ENCODE measurements at places on chromosomes 13 and 19.

DNA sequence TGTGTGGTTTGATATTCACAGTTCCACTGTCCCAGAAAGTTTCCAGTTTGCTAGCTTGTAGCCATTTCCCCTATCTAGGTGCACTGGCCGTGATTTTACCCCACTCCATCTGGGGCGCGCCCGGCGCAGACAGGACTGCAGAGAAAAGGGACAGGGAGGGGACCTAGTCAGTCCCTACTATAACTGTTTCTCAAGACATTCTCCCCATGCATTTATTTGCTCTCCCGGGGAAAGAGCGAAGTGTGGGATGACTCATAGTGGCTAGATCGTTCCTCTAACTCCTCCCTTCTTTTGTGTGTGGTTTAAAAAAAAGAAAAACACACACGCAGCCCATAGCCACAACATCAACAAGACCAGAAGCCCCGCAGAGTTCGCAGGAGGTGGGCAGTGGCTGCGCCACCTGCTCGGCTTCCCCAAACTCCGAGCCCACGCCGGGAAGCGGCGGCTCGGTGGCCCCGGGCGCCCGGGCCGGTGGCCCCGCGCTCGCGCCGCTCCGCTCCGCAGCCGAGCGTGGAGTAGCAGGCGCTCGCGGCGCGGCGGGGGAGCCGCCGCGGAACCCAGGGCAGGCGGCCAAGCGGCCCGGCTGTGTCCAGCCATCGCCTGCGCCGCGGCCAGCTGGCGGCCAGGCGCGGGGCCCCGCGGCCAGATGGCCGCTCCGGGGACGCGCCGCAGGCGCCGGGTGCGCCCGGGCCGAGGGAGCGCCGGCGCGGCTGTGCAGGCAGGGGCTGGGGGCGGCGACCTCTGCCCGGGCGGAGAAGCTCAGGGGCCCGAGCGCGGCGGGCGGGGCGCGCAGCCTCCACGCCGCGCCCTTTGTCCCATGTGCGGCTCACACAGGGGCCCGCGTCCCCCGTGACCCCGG lies 653 bp downstream of the TMTC4 start:
- peak; percentile 81 for DNase-seq

GRCh38 chr13:61252213-61252612 lies 163.4 kb downstream of the PCDH20 start:
- no peak for DNase-seq

DNA sequence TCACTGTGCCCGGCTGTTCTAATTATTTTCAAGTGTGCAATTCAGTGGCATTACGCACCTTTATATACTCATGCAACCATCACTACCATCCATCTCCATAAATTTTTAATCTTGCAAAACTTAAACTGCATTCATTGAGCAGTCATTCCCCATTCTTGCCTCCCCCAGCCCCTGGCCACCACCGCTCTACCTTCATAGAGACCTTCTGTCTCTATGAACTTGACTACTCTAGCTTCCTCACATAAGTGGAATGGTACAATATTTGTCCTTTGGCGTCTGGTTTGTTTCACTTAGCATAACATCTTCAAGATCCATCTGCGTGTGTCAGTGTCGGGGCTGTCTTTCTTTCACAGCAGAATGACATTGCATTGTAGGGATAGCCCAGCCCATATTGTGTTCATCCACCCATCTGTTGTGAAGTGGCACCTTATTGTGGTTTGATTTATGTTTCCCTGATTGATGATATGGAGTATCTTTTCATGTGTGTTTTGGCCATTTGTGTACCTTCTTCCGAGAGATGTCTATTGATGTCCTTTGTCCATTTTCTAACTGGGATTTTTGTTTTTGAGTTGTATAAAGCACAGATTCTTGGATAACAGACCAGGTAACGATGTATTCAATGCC lies 64.8 kb upstream of the FLT1 start:
- DNase-seq = no peak

- no peak for DNase-seq
Observed at GRCh38 chr13:100149389-100149788, 60.5 kb downstream of the PCCA start.

GRCh38 chr13:111422348-111422747 lies 101.9 kb downstream of the TEX29 start:
- DNase-seq = no peak

DNA sequence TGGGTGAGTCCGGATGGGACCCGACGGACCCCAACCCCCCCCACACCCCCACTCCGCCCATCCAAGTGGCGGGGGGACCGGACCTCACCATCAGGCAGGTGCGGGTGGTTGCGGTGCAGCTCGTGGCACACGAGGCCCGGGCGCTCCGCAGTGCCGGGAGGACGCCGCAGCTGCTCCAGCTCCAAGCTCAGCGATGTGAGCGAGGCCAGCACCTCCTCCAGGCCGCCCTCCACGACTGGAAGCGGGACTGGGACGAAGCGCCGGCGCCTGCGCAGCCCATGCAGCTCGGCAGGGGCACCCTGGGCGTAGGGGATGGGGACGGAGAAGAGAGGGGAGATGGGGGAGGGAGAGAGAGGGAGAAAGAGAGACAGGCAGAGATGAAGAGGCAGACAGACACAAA lies 30.1 kb upstream of the OLFM2 start:
- no peak for DNase-seq

GRCh38 chr13:40272776-40273139 lies 393.7 kb downstream of the FOXO1 start:
- no peak for DNase-seq

DNA sequence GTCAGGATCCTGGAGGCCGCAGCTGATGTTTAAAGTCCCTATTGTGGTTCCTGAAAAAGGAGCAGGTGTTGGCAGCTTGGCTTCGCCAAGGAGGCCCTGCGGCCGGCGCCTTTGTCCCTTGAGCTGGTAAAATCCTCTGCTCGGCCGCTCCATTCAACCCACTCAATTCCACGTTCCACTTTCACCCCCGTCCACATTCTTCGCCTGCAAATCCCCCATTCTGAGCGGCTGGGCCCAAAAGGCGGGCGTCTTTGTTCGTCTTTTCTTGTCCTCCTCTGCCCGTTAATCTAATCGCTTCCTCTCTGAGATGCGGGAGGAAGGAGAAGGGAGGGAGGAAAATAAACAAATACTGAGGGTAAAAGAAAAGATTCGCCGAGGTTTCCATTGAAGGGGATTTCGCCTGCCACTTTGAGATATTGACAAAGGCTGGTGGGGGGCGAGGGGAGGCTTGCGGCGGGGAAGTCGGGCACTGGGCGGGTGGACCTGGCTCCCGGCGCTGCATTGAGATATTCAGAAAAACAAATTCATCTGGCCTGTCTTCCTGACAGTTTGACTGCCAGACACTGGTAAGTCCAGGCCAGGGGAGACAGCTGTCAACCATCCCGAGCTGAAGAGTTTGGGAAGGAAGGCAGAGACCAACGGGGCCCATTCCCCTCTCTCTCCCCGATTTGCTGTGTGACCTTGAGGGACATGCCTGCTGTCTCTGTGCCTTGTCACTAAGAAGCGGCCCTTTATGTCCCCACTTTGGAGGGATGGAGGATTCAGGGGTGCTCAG lies 37.6 kb downstream of the ZNRF4 start:
- no peak for DNase-seq

DNA sequence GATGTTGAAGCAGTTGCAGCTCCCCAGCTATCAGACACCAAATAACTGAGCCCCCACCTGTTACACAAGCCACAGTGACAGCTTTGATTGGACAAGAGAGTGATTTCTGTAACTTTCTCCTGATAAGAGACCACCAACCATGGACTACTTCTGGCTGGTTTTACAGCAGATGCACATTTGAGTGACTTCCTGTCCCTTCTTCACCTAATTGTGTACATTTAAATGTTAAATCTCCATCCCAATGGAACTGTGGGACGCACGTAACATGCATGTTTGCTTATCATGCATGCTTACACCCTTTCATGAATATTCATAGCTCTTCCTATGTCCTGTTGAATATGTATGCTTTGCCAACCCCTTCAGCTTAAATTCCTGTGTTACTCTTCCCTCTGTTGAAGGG lies 6.0 kb upstream of the TNFSF11 start:
- no peak for DNase-seq

DNA sequence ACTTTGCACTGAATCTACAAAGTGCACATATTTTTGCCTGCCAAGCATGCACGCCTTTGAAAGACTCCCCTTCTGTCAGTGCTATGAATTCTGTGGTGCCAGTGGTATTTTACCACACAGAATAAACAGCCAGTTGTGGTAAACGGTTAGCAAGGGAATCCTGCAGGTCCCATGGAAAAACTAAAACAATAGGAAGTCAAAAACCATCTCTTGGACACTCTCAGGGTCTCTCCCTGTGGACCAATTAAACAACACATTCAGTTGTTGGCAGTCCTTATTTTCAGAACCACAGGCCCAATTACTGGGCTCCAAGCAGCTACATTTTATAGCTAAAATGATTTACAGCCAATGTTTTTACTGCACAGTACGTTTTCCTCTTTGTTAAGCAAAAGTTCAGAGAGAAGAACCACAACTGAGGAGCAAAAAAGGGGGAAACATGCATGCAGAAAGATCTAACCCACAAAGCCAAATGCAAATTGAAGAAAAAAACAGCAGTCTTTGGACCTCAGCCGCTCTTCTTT lies 116.9 kb downstream of the KCTD12 start:
- no peak for DNase-seq

DNA sequence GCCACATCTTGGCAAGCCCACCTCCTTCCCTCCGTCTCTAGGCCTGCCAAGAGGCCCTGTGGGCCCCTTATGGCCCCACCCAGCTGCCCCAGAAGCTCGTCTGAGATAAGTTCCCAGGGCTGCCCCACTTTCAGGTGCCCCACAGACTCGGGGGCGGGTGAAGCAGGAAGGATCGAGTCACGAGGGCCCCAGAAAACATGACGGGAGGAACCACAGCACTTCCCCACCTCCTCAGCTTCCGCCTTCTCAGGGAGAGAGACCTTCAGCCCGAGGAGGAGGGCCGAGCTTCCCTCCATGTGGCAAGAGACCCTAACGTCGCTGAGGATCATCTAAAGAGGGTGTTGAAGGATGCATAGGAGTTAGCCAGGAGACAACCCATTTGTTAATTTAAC lies 4.5 kb upstream of the IL12RB1 start:
- DNase-seq = no peak

DNA sequence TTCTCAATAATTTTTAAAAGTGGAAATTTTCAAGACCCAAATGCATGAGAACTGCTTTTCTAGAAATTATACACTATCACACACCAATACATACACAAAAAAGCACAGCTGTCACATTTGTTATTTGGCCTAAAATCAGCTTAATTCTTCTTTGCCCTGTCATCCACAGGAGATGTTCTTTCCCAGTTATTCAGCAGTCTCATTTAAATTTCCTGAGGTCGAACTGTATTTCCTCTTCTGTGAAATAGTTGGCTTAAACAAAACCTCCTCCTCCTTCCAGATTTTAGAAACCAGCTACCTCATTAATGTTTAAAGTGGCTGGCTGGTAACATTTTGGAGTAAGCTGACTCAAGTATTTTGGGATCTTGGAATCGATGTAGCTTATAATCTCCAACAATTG lies 39.1 kb downstream of the SMAD9 start:
- DNase-seq = no peak

- no peak for DNase-seq
Observed at GRCh38 chr19:7993560-7993959, 11.9 kb downstream of the ELAVL1 start.

GRCh38 chr19:13082192-13083007 lies 20.3 kb downstream of the LYL1 start:
- DNase-seq = peak; percentile 45

DNA sequence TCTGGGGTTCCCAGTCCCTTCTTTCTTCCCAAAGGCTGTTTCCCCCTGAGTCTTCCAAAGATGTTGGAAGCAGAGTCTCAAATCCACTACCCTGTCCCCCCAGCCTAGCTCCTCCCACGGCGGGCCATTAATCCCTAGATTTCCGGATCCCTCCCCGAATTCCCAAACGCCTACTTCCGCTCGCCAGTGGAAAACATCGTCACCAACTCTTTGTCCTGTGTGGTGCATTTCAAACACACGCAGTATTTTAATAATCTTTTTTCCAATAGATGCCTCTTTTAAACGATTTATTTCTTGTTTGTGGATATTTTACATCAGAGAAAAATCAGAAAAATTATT lies 610 bp downstream of the ZNF791 start:
- peak; percentile 58 for DNase-seq

- DNase-seq = no peak
Observed at GRCh38 chr19:43545981-43546380, 13.0 kb downstream of the ZNF575 start.

DNA sequence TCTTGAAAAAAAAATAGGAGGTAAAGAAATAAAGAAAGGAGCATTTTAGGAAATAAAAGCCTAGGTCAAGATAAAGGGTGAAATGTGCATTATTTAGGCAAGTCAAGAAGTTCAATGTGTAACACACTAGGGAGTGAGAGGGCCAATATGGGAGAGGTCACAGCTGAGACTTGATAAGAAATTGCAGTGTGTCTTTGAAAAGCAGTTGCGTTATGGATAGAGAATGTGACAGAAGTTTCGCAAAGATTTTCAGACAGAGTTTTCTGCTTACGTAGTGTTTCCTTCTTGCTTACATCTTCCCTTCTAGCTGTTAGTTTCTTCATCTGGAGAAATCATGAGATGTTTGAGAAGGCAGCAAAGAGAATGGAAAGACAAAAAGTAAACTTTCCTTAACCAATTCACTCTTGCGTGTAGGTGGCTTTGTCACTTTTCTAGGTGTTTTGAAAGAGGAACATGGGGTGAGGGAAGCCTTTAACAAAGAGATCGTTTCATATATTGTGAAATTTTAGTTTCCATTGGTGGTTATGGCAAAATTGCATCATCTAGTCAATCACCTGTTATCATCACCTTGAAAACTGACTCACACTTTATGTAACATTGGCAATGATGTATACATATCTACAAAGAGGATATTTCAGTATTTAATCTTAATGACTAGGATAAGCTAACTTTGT lies 975.5 kb downstream of the OLFM4 start:
- DNase-seq = no peak

- no peak for DNase-seq
Observed at GRCh38 chr19:36125557-36125956, 10.3 kb downstream of the TBCB start.

- no peak for DNase-seq
Observed at GRCh38 chr19:32165750-32166149, 179.7 kb upstream of the ZNF507 start.

DNA sequence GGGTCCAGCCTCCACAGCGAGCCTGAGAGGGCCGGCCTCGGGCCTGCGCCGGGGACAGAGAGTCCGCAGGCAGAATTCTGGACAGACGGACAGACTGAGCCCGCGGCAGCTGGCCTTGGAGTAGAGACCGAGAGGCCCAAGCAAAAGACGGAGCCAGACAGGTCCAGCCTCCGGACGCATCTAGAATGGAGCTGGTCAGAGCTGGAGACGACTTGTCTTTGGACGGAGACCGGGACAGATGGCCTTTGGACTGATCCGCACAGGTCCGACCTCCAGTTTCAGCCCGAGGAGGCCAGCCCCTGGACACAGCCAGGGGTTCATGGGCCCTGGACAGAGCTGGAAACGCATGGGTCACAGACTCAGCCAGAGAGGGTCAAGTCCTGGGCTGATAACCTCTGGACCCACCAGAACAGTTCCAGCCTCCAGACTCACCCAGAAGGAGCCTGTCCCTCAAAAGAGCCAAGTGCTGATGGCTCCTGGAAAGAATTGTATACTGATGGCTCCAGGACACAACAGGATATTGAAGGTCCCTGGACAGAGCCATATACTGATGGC lies 490 bp downstream of the ITPKC start:
- no peak for DNase-seq

Measured in globus pallidus (tissue), 1 donor.